NCI-H2081 (cell line): ENCODE measurements at places on chromosomes 1 and 21.

GRCh38 chr1:37925316-37925715 lies 21.5 kb downstream of the INPP5B start:
- DNase-seq = no peak

GRCh38 chr1:204885288-204885711 lies 14.6 kb downstream of the NFASC start:
- DNase-seq = no peak

GRCh38 chr1:237877631-237878030 lies 13.1 kb downstream of the ZP4 start:
- no peak for DNase-seq

DNA sequence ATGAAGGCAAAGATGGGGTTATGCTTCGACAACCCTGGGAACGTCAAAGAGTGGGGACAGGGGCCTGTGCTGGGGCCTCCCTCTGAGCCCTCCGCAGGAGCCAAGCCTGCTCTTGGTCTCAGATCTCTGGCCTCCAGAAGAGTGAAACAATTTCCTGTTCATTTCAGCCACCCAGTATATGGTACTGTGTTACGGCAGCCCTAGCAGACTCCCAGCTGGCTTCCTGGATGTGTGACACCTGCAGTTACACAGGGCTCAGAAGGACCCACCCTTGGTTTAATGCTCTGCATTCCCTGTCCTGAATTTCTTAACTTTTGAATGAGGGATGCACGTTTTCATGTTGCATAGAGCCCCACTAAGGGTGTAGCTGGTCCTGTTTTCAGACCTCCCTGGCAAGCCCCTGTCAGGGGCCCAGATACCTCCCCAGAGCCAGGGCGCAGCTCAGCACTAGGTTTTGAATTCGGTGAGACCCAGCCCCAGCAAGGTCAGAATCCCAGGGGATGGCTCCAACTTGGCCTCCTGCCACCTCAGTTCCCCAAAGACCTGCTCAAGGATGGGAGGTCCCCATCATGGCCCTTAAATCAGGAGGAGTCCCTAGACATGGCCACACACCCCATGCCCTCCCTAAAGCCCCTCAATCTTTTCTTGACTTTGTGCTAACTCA lies 79.0 kb upstream of the IFFO2 start:
- DNase-seq = no peak

DNA sequence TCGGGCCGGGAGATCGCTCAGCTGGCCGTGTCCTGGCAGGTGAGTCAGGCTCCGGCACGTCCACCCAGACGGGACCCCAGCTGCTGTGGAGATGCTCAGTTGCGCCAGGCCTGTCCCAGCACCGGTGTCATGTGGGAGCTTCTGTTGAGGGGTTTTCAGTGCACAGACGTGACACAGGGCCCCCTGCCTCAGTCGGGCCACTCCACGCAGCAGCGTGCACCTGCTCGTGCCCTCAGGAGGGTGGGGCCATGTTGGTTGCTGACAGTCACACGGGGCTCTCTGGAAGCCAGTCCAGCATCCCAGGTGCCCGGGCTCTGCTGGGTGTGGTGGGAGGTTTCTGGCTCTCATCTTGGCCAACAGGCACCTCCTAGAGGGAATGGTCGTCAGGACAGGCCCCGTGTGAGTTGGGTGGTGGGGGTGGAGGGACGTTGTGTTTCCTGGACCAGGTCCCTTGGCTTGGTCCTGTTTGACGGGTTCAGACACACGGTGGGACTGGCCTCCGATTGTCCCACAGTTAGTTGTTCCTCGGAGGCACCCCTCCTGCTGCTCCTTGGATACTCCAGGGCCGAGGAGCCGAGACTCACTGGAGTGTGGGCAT lies 19.2 kb downstream of the ATAD3B start:
- DNase-seq = no peak

DNA sequence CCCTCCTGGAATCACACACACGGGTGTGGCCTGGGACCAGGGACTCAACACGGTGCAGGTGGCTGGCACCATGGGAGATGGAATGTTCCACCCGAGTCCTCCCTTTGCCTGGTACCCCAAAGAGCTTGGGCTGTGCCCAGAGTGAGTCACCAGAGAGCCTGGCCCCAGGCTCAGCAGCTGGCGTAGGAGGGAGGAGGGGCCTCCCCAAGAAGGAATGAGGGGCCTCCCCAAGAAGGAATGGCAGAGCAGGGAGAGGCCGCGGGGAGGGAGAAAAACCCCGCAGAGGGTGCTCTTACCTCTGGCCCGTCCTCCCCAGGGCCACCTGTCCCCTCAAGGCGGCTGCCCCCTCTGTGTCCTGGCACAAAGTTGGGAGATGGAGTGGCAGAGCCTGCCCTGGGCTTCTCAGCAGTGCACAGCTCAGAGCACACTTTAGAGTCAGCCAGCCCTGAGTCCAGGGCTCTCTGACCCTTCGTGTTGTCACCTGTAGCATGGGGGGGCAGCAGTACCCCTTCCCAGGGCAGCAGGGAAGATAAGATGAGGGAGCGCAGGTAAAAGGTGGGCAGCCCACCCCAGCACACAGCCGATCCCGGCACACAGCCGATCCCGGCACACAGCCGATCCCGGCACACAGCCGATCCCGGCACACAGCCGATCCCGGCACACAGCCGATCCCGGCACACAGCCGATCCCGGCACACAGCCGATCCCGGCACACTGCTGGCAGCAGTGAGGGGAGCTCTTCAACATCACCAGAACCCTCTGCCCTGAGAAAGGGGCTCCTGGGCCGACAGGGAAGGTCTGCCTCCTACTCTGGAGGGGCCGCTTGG lies 20.2 kb upstream of the KCNAB2 start:
- no peak for DNase-seq
